AML-193 (cell line): ENCODE measurements at places on chromosomes 16 and 17.

DNA sequence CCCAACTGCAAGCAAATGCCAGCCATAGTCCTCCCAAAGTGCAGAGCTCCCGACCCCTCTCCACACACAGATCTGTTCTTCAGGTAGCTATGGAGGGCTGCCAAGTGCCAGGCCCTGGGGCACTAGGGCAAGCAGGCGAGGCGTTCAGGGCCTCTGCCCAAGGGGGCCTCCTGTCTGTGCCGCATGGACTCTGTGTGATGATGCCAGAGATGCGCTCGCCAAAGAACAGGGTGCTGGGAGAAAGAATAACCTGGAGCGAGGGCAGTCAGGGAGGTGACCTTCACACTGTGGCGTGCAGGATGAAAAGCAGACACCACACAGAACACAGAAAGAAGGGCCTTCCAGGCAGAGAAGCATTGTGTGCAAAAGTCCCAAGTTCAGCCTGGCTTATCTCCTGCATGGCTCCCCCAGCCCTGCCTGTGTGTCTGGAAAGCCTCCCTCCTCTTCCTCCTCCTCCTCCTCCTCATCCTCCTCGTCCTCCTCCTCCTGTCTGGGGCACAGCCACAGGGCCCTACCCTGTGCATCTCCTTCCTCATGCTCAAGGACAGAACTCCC lies 44.2 kb downstream of the PEMT start:
- no peak for DNase-seq

DNA sequence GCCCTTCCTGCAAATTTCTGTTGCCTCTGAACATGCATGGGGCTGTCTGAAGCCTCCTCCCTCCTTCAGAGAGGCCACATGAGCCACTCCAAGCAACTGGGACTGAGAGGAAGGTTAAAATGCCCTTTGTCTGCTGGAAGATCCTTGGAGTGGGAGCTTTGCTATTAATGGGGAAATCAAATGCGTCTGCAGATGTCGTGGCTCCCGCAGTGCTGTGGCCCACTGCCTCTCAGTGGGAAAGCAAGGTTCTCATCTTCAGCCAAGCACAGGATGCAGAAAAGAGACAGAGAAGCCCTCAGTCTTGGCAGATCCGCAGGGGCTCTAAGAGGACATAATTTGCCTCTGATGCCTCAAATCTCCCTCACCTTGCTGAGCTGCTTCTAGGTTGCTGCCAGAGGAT lies 34.8 kb downstream of the PEMT start:
- no peak for DNase-seq

DNA sequence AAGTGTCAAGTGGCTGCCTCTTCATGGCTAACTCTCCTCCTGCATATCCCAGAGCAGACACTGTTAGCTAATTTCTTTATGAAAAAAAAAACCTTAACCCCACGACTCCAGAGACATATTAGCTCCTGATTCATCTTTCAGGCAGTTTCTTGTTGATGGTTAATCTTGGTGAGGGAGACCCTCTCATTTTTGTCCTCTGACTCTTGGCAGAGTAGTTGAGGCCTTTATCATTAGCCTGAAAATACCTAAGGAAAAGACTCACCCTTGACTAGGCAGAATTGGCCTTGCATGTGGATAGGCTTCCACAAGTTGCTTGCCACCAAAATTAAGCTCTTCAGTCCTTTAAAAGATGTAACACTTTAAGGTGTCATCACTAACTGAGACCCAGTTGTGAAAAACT lies 4.0 kb downstream of the CRYBA1 start:
- DNase-seq: no peak

GRCh38 chr16:9302072-9302471 lies 210.6 kb downstream of the HAPSTR1 start:
- DNase-seq: no peak

- DNase-seq: no peak
These were observed 690 bp downstream of the NDE1 start for GRCh38 chr16:15650698-15651171.

DNA sequence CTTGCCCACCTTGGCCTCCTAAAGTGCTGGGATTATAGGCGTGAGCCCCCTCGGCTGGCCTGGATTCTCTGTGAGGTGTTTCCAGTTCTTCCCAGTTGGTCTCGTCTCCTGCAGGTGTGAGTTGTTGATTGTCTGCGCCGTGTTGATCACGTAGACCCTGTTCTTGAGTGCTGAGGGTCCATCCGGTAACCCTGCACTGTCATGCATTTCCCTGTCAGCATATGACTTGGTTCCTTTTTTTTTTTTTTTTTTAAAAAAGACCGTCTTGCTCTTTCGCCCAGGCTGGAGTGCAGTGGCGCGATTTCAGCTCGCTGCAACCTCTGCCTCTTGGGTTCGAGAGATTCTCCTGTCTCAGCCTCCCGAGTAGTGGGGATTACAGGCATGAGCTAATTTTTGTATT lies 17.3 kb downstream of the MGRN1 start:
- no peak for DNase-seq

DNA sequence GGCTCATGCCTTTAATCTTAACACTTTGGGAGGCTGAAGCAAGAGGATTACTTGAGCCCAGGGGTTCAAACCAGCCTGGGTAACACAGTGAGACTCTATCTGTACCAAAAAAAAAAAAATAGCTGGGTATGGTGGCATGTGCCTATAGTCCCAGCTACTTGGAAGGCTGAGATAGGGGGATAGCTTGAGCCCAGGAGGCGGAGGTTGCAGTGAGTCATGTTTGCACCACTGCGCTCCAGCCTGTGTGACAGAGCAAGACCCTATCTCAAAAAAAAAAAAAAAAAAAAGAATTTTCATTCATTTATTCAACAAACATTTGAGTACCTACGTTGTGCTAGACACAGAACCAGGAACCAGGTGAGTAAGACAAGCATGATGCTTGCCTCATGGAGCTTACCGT lies 73.6 kb upstream of the MRTFB start:
- no peak for DNase-seq

- DNase-seq: no peak
These were observed 103.1 kb downstream of the SOX9 start for GRCh38 chr17:72223866-72224291.

- DNase-seq: peak; percentile 53
These were observed 6.6 kb downstream of the WFIKKN2 start for GRCh38 chr17:50841949-50842354.

DNA sequence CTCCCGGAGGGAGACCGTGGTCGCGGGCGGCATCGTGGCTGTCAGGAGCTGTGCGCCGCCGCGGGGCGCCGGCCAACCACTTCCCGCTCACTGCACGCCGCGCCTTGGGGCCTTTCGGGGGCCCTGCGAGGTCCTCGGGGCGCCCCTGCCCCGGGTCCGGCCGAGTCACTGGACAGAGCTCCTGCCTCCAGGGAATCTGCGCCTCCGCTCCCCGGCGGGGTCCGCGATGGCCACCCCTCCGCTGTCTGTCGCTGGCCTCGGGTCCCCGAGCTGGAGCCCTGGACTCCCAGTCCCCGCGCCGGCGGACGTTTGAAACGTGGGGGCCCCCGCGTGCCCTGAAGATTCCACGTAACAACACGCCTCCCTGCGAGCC lies at the start of gene QRICH2:
Gene QRICH2, minus strand, starts transcription at position 311 of the 373 bp plus-strand sequence. Its CDS starts 278 bp downstream, at position 33.
- no peak for DNase-seq

GRCh38 chr16:54144572-54144947 lies 142.0 kb downstream of the IRX3 start:
- no peak for DNase-seq

- DNase-seq: no peak
These were observed 209.4 kb downstream of the IRX3 start for GRCh38 chr16:54077050-54077821.

- no peak for DNase-seq
These were observed 80.6 kb downstream of the OR1D5 start for GRCh38 chr17:2982854-2983253.

DNA sequence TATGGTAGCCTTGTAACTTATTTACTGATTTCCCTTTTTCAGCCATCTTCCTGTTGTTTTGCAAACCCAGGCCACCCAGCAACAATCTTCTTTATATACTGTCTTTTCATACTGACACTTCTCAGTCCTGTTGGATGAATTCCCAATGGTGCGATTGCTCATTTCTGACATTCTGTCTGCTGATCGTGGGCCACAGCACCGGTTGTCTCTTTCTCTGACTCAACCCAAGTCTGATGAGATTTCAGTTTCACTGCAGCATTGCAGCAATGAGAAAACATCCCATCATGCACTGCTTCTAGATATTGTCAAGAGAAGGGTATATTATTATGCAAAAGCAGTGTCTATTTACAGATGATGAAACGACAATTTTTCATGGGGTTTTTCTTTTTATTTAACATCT lies 349.2 kb upstream of the HSBP1 start:
- DNase-seq: no peak

GRCh38 chr16:48250520-48251278 lies 3.4 kb upstream of the ABCC11 start:
- no peak for DNase-seq

DNA sequence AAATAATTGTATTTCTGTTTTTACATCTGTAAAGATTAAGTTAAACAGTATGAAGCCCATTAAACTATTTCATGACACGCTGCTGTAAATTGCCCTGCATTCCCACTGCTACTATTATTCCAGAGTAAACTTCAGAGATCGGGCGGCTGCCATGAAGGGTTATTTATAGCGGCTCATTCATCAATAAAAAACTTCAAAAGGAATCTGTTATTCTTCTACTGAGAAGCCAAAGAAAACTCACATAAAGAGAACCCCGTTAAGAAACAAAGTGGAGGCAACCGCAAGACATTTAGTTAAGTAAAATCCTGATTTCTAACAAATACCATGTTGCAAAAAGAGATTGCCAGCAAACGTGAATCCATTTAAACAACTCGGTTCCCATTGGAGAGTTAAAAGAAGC lies 16.4 kb downstream of the FOXL1 start:
- DNase-seq: no peak

DNA sequence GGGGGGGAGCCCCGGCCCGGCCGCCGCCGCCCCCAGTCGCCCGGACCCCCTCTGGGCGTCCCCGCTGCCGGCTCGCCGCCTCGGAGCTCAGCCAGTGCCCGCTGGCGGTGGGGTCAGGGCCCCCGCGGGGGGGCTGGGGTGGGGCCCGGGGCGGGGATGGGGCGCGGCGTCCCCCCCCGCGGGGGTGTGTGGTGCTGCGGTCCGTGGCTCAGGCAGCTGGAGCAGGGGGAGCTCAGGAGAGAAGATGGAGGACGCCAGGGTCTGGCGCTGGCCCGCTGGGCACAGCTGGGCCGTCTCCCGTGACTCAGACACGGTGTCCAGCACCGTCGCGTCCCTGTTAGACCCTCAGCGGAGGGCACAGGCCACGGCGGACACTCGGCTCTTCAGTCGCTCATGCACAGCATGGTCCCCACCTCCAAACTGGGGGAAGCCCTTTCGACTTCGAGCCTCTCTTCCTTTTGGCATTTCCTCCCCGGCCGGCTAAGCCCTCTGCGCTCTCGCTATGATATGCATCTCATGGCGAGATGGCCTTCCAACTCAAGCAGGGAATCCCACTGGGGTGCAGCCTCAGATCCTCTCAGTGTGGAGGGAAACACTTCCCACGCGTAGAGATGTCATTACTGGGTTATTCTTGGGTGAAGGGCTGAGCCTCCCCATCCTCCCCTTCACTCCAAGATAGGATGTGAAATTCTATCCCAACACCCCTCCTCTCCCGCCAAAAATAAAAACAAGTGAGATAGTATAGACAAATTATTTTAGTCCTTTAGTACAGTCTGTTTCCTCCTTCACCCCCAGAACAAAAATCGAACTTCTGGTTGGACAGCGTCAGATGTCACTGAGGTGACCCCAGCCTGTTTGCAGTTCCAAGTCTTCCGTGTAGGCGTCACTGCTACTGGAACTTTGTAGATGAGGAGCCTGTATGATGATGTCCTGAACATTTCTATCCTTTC lies 522 bp upstream of the VEZF1 start:
- DNase-seq: peak; percentile 63

- no peak for DNase-seq
These were observed 101.6 kb upstream of the KIF2B start for GRCh38 chr17:53721101-53721500.

DNA sequence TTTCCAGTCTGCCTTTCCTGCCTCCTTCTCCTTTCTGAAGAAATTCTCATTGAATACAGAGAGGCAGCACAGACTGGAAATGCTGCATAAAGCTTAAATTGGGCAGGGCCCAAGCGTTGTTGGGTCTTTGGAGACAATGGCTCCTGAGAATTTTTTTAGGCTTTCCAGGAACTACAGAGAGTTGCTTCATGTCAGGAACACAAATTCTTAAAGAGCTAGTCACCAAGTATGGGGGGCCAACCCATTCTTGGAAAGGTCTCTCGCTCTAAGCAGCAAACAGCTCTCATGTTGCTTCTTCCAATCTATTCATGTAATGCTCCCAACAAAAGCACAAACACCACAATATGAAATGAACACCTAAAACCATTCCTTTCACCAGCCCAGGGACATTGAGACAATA lies 6.9 kb downstream of the HNF1B start:
- no peak for DNase-seq

- no peak for DNase-seq
These were observed 13.7 kb downstream of the CACNB1 start for GRCh38 chr17:39183720-39184119.

DNA sequence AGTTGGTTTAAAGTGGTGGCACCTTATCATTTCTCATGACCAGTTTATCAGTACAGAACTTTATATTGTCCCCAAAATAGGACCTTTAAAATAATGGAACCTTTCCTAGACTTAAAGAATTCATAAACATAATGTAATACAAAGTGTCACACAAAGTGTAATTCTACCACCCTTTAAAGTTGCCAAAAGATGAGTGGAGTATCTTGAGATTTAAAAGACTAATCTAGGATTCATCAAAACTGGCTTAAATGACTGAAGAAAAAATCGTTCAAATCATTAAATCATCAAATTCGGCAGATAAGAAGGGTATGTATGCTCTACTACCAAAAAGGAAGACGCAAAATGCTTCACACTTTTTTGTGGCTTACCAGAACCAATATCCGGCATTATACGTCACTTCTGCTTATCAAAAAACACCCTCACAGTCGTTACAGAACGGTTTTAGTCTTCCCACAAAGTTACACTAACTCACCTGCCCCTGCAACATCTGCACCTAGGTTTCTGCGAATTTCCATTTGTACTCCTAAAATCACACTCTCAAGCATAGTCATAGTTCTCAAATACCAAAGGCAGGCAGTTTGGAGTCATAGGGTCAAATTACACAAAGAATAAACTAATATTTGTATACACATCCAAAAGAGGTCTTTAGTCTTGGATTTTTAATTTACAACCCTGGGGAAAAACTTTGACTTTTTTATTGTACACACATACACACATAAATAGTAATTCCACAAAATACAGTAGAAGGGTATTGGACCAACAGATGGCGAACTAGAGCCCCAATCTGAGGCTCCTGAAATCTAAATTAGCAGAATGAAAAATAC lies 1.4 kb upstream of the KANSL1 start:
- DNase-seq: peak; percentile 76

- no peak for DNase-seq
These were observed 138.2 kb downstream of the CYLD start for GRCh38 chr16:50879873-50880695.

- peak; percentile 72 for DNase-seq
These were observed 40.3 kb downstream of the CYB561 start for GRCh38 chr17:63405741-63406261.
